Thyroid gland (tissue), 4 donors: ENCODE measurements at places on chromosomes 3 and 15.

- no peak for DNase-seq
Observed at GRCh38 chr15:25954398-25954797, 91.3 kb upstream of the ATP10A start.

- DNase-seq = no peak
Observed at GRCh38 chr3:191385101-191385500, 54.8 kb upstream of the UTS2B start.

DNA sequence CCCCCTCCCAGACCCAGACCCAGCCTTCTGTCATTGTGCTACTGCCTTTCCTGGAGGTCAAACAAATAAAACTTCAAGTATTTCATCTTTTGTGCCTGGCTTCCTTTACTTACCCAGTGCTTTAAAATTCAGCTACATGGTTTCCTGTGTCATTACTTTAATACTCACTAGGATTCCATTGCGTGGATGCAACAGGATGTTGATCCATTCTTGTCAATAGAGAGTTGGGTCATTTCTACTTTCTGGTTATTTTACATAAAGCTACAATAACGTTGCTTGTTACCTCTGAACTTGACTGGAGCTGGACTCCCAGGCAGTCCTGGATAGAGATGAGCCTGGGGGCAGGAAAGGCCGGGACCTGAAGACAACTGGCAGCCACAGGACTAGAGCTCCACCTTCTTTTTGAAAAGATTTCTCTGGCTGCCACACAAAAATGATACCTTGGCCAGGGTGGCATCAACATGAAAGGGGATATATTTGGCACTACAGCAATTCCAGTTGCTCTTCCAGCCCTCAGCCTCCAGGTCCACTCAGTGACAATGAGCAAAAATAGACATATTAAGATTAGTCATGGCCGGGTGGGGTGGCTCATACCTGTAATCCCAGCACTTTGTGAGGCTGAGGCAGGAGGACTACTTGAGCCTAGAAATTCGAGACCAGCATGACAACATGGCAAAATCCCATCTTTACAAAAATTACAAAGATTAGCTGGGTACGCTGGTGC is 23.3 kb upstream of the HEG1 start:
- DNase-seq = no peak

- DNase-seq = no peak
Observed at GRCh38 chr3:21573291-21573690, 177.7 kb downstream of the ZNF385D start.

GRCh38 chr15:86526938-86527690 is 447.4 kb downstream of the AGBL1 start:
- DNase-seq = no peak

DNA sequence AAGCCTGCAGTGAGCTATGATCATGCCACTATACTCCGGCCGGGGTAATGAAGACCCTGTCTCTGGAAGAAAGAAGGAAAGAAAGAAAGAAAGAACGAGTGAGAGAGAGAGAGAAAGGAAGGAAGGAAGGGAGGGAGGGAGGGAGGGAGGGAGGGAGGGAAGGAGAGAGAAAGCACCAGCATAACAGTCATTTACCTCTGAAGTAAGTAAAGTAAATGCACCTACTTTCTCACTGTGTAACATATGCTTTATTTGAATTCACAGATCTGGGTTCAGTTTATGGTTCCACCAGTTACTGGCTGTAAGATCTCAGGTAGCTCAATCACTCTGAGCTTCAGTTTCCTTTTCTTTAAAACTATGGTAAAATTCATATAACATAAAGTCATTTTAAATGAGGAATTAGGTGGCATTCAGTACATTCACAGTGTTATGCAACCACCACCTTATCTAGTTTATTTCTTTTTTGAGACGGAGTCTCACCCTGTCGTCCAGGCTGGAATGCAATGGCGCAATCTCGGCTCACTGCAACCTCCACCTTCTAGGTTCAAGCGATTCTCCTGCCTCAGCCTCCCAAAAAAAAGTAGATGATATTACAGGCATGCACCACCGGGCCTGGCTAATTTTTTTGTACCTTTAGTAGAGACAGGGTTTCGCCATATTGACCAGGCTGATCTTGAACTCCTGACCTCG is 16.1 kb upstream of the RAD54L2 start:
- no peak for DNase-seq

DNA sequence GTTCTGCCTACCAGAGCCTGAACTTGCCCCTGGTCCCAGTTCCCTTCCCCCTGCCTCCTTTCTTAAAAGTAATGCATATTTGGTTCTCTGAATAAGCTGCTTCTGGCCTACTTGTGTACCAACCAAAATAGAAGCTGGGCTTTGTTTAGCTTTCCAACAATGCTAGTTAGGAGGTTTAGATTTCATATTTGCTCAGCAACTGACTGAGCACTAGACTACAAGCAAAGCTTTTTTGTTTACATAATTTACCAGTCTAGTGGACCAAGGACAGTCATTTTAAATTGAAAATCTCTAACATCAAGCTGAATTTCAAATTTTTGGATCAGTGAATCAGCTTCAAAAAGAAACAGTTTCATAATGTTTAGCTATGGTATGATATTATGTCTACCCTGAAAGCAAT is 331.2 kb downstream of the ULK4 start:
- no peak for DNase-seq

- DNase-seq = no peak
Observed at GRCh38 chr3:133835418-133835743, 29.8 kb downstream of the SRPRB start.

GRCh38 chr3:160876643-160877042 is 120.6 kb downstream of the PPM1L start:
- DNase-seq = no peak

- peak; percentile 17 for DNase-seq
Observed at GRCh38 chr3:184812662-184813042, 686 bp downstream of the VPS8 start.

- DNase-seq = peak; percentile 53
Observed at GRCh38 chr15:85019815-85020590, 38.3 kb downstream of the PDE8A start.

- DNase-seq = no peak
Observed at GRCh38 chr3:129025691-129026435, 24.8 kb downstream of the EFCC1 start.

- no peak for DNase-seq
Observed at GRCh38 chr15:80970658-80971057, 19.0 kb downstream of the MESD start.

DNA sequence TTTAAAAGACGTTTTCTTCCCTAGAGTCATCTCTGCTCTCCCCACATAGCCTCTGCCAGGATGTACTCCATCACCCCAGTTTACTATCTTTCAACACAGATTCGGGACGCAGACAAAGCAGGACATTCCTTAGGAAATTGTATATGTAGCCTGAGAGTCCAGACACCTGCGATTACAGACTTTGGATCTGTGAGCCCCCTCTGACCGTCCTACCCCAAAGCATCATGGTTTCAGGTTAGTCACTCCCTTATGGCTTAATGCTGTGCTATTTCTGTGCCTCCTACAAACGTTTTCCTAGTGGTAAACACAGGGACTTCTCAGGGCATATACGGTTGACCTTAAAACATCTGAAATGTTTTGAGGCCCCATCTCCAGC is 234.0 kb upstream of the BHLHE40 start:
- no peak for DNase-seq

DNA sequence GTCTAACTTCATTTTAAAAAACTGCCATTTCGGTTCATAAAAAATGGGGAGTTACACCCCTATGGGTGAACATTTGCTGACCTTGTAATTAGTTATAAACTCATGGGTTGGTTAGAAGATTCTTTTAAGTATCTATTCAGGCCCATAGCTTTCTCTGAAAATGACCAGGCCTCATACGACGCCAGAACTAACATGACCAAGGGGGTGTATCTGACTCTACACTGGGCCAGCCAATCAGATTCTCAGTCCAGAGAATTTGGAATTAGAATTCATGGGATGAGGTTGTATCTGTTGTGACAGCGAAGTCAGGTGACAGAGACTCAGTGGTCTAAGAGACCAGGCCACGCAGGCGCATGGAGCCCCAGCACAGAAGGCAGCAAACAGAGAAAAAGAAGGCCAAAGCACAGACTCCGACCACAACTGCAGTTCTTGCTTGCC is 981.4 kb downstream of the FHIT start:
- DNase-seq = no peak

- no peak for DNase-seq
Observed at GRCh38 chr15:42065468-42065867, 28.9 kb downstream of the PLA2G4D start.

DNA sequence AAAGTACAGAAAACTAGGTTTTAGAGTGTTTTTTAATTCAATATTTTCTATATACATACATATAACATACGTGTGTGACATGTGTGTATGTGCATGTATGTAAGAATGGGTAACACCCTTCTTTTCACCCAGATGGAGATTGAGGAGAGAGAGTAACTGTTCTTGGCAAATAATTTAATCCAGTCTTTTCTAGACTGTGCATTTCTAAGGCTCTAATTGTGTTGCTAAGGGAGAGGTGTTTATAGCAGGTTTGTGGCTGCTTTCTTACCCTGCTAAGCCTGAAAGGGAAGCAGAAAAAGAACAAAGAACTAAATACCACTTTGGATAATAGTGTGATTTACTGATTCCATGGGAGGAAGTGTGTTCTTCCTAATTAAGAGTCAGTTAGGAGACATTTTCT is 46.0 kb upstream of the ALDH1L1 start:
- DNase-seq = no peak

DNA sequence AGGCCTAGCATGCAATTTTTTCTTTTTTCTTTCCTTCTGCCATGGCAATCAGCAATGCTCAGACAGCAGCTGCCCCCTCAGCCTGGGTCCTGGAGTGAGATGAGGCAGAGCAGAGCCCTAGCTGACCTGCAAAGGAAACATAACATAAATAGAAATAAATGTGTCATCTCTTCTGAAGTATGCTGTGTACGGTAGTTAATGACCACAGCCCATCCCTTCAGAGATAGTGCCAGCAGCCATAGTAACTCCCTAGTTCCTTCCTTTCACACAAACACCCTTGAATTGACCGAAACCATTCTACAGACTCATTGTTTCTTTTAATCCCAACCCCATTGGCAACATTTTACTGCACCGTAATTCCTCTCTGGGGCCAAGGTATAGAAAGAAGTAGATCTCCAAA is 8.4 kb upstream of the CD47 start:
- no peak for DNase-seq

GRCh38 chr15:68492855-68493254 is 60.9 kb upstream of the ITGA11 start:
- peak; percentile 4 for DNase-seq

DNA sequence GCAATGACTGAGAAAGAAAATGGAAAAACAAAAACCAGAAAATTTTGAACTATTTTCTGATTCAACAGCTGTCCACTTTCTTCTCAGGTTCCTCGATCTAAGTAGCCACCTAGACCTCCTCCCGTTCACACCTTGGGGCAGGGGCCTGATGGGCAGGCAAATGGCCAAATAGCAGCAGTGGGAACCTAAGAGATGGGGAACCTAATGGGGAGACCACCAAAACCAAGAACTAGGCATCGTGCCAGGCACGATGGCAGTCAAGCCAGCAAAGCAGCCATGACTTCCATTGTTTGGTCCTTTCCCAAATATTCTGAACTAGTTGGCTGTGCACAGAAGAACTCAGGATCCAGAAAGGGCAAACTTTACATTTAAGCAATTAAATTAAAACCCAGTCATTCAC is 57.1 kb downstream of the CAPN7 start:
- DNase-seq = no peak

GRCh38 chr3:81967393-81967792 is 205.9 kb upstream of the GBE1 start:
- no peak for DNase-seq

DNA sequence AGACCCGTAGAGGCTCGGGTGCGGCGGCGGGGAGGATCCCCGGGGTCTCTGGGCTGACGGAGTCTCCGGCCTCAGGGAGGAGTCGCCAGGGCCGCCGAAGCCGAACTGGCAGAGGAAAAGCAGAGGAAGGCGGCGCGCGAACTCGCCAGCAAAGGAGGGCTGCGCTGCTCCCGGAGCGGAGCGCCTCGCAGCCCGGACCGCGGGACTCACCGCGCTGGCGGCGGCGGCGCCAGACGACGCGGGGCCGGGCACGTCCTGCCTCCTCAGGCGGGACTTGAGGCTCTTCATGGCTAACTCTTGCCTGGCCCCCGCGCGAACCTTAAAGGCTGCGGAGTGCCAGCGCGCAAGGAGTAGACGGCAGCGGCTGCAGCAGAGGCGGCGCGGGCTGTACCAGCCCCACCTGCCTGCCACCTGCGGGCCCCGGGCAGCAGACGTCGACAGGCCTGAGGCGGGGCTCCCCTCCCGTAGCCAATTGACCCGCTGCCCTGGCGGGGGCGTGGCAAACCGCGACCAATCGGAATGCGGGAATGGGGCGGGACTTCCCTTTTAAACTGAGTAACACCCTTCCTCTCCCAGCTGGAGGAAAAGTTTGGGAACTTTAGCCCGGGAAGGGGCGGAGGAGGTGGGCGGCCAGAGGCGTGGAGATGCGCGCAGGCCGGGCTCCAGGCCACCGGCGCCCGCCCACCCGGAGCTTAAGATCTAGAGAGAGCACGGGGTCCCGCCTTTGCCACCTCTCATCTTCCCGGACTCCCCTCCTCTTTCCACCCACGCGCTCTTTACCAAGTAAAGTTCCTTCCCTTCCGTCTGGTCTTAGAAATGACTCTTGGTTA is at the start of gene UACA:
UACA (minus strand) TSS at position 439 of the 830 bp plus-strand sequence; CDS start at position 288, 151 bp downstream.
- peak; percentile 98 for DNase-seq

DNA sequence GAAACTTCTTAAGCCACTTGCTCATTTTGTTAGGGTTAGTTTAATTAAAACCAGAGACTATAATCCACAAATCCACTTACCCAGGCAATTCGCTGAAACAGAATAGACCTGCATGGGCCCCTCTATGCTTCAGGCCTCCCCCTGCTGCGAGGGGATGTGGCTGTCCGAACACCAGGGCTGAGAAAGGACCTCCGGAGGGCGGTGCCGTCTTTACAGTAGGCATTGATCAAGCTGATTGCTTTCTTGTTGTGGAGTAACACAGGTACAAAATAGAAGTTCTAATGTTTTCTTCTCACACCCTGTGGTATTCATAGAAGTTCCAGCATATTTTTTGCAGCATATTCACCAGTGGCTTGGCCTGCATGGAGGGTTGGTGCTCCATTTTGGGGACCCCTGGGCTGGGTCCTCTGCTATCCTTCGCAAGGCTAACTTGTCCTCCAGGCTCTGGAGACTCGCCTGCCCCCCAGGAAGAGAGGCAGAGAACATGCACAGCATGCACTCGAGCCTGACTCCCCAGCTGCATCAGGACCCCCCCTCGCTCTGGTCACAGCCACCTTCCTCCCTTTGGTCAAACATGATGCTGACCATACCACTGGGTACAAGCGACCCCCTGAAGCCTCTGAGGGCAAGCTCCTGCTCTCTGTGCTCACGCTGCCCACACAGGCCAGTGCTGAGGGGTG is 55.3 kb downstream of the TPRA1 start:
- no peak for DNase-seq
